Left forelimb (tissue), 1 donor: ENCODE measurements at places on chromosomes 4 and X.

GRCh38 chr4:2842687-2843262, 869 bp upstream of the ADD1 start:
- peak; percentile 64 for DNase-seq

DNA sequence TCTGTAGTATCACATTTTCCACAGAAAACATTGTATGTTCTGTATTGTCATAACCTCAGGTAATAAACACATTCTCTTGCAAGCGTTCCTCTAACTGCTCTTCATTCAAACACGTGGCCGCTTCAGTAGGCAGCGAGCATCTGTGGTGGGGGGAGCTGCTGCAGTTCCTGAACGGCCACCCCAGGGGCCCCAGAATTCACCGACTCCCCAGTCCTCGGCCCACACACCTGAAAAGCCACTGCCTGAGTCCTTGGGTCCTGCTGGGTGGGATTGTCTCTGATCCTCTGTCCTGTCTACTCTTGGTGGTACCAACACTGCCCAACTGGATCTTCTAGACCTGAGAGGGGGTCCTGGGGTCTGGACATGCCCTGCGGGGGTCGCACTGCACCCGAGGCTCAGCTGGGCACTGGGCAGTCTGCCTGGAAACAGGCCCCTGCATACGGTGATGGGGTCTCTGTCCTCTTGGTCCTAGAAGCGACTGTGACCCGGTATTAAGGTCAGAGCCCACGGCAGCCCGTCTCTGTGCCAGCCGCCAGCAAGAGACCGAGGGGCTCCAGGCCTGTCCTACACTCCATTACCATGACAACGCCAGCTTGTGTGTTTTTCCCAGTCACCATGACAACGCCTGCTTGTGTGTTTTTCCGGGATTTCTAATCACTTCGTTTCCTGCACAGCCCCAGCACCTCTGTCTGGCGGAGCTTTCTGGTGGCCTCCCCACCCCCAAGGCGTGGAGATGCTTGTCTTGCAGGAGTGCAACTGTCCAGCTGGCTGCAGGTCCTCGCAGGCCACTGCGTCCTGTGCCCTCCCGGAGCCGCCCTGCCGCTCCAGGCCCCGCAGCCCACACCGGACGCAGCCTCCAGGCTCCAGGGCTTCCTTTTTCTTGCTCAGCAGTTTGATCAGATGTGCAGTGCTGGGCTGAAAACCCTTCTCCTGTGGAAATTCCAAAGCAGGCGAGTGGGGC, 16.0 kb downstream of the CTBP1 start:
- DNase-seq = no peak

GRCh38 chr4:38601244-38601915, 62.6 kb upstream of the KLF3 start:
- no peak for DNase-seq

DNA sequence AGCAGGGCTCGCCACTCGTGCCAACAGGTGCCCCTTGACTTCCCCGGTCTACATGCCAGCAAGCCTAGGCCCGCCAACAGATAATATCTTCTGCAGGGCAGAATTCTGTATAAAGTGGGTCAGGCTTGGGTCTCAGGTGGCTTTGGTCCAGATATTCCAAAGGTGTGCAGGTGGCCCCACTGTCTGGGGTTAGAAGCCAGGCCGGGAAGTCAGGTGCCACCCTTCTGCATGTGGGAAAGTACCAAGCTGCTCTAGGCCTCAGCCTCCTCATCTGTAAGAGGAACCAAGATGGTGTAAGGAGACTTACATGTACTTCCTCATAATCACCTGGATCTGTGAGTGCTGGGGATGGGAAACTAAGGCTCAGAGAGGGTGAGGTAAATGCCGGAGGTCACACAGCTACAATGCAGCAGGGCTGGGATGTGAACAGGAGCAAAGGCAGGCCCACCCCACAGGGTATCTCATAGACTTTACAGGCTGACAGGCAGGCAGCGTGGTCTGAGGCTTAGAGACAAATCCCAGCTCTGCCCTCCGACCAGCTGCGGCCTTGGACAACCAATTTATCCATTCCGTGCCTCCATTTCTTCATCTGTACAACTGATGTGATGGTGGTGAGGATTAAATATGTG, 35.9 kb downstream of the WDR1 start:
- peak; percentile 34 for DNase-seq

GRCh38 chrX:23766650-23767551, 16.1 kb upstream of the SAT1 start:
- DNase-seq = no peak

DNA sequence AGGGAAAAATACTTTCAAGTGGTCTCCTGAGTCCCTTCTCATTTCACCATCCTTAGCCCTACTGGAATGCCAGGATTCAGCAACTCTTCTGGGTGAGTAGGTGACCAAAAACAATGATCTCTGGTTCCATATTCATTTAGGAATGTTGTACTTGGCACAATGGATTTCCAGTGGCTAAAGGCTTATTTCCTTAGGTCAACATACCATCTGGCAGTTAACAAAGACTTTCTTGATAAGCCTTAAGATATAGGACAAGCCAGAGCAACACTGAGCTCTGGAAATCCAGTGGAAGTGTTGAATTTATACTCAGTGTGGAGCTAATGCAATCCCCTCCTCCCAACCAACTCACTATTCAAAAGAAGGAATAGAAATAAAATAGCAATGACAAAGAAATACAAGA, 139.4 kb upstream of the EMCN start:
- no peak for DNase-seq

- DNase-seq = no peak
These were observed 32.4 kb downstream of the PALLD start for GRCh38 chr4:168529257-168529656.

DNA sequence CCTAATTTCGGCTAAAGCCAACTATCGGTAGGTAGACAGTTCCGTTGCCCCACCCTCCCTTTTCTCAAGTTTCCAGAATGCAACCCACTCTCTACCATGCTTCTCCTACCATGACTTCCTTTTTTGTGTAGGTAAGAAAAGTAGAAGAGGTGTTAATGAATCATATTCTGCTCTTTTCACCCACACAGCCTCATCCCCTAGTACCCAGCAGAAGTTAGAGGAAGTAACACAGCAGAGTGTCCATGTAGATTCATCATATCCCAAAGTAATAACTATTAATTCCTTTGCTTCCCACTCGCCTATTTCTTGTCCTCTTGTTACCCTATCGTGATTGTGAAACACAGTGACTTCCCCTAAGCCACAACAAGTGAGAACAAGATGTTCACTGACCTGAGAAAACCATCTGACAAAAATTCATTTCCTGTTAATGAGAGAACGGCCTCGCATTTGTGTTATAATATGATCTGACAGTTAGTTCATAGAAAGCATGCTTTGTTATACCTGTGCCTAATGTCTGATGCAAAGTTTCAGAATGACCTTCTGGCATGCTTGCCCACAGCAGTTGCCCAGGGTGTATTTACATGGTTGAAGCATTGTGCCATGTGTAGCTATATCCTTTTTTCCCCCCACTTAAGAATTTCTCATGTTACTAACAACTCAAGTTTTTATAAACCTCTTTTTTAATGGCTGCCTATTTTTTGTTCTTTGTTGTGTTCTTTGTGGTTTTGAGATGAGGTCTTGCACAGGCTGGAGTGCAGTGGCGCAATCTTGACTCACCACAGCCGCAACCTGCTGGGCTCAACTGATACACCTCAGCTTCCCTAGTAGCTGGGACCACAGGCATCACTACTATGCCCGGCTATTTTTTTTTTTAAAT, 185.6 kb downstream of the RAP1GDS1 start:
- DNase-seq = no peak

GRCh38 chrX:48591255-48591791, 6.0 kb upstream of the WDR13 start:
- DNase-seq = no peak

DNA sequence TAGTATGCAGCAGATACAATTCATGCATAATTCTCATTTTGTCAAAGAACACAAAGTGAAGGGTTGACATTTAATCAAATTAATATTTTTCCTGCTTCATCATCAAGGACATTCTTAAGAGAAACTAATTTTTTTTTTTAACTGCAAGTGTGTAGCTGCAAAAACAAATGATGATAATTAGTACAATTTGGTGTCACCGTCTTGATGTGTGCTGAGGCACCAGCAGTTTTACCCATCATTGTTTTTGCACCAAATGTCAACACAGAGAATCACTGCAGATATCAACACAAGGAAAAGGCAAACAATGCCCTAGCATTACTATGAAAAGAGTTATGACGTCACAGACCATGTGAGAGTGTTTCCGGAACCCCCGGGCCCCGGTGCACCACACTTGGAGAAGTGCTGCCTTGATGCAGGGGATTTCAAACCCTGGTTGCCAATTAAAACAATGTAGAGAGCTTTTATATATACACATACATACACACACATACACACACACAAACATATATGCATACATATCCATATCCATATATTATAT, 55.9 kb downstream of the AGA start:
- DNase-seq = no peak

- DNase-seq = no peak
These were observed 228.1 kb downstream of the ADAMTS3 start for GRCh38 chr4:72340803-72341431.

DNA sequence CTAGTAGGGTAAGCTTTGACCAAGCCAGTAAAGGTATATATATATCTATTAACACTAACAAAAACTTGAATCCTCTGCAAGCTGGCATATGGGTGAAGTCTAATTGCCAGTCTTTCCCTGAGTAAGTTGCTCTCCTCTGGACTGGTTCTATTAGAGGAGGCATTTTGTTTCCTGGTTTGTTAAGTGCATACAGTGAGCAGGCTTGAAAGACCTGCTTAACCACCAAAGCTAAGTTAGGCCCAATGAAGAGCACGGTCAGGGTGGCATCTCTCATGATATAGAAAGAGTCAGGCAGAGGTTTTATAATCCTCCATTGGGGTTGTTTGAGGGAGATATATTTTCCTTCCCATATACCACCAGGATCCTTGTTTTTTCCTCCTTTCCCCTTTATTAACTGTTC, 9.6 kb upstream of the AREG start:
- DNase-seq = no peak

DNA sequence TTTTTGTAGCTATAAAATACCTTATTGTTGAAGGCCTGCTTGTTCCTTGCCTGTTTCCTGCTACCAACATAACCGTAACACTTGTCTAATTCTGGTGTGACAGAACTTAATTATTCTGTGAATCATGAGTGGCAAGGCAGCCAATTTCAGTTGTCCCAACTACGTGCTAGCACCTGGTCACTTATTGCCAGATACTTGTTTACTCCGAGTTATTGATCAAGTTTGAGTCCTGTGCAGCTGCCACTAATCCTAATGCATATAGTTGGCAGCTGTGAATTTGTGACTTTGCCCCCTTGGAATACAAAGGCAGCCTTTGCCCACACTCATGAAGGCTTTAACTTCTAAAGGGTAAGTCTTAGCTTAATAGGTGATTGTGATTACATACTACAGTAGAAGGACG, 7.8 kb upstream of the RNF128 start:
- DNase-seq = no peak

DNA sequence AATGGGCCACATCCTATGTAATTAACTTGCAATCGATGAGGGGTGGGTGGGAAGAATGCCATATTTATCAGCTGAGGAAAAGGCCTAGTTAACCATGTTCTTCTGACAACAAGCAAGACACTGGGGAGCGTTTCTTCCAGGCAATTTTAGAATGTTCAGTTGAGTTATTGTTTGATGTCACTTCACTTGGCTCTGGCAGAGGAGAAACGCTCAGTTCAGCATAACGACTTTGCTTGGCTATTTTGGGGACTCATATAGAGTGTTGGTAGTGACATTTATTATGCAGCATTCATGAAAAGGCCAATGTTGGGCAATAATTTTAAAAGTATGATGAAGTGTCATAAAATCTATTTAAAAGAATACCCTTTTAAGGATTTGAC, 648 bp downstream of the SYNPO2 start:
- DNase-seq = no peak

DNA sequence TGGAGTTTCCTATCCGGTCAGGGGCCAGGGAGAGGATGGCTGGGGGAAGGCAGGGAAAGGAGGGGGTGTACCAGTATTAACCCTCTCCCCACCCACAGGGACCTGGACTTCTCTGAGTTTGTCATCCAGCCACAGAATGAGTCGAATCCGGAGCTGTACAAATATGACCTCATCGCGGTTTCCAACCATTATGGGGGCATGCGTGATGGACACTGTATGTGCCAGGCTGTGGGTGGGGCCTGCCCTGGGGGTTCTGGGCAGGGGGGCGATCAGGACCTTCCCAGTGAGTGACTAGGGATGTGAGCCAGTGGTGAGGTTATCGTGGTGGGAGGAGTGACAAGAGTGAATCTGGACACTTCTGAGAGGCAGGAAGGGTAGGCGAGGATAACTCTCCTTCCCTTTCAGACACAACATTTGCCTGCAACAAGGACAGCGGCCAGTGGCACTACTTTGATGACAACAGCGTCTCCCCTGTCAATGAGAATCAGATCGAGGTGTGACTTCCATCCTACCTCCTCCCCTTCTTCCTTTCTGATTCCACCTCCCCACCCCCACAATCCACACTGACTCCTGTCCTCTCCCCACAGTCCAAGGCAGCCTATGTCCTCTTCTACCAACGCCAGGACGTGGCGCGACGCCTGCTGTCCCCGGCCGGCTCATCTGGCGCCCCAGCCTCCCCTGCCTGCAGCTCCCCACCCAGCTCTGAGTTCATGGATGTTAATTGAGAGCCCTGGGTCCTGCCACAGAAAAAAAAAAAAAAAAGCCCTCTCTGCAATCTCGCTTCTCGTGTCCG, 14.6 kb downstream of the USP11 start:
- no peak for DNase-seq

DNA sequence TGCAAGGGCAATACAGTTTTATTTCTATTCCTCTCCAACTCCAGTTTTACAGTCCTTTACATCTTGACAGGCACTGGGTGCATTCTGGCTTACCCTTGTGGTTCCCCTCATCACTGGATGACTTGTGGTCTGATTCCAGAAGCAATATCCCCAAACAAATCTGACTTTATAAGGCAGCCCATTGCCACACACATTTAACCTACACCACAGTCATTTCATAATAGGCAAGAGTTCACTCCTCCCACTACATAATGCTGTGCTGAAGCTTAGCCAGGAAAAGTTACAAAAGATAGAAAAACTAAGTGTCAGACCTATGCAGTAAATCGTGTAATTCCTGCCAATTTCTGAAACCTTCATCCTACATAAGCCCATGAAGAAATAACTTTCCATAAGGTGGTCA, 82.9 kb upstream of the MID1IP1 start:
- no peak for DNase-seq

DNA sequence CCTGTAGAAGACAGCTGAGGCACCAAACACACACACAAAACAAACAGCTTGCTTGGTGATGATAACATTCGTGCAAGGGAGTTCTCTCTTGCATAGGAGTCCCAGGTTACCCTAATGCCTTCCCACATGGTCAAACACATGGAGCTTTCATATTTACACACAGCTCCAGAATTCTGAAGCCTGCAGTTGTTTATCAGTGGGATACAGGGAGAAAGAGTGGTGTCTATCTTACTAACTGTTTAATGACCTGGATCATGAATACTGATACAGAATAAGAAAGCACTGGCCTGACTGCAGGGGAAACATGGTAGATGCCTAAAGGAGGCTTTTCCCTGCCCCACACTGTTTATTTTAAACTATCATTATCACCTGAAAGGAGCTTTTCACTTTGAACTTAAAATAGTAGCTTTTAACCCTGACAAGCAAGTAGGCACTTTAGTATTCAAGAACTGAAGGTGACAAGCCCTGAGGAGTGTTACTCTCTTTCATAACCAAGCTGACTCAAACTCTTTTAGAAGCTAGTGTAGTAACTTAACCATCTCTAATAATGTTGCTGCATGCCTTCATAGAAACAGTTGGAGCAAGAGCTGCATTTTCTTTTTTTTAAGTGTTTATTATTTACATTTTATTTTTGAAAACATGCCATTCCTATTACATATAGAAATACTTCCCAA, 15.6 kb downstream of the TET2 start:
- no peak for DNase-seq

- DNase-seq = no peak
These were observed 98.0 kb upstream of the STIM2 start for GRCh38 chr4:26762650-26763049.
